ENCODE measurements at places on chromosomes 1 and 21. TPM values are rescaled to one million over a fixed set of nuclear protein-coding genes. Genes with fewer than 3 reads are reported as not detected.

DNA sequence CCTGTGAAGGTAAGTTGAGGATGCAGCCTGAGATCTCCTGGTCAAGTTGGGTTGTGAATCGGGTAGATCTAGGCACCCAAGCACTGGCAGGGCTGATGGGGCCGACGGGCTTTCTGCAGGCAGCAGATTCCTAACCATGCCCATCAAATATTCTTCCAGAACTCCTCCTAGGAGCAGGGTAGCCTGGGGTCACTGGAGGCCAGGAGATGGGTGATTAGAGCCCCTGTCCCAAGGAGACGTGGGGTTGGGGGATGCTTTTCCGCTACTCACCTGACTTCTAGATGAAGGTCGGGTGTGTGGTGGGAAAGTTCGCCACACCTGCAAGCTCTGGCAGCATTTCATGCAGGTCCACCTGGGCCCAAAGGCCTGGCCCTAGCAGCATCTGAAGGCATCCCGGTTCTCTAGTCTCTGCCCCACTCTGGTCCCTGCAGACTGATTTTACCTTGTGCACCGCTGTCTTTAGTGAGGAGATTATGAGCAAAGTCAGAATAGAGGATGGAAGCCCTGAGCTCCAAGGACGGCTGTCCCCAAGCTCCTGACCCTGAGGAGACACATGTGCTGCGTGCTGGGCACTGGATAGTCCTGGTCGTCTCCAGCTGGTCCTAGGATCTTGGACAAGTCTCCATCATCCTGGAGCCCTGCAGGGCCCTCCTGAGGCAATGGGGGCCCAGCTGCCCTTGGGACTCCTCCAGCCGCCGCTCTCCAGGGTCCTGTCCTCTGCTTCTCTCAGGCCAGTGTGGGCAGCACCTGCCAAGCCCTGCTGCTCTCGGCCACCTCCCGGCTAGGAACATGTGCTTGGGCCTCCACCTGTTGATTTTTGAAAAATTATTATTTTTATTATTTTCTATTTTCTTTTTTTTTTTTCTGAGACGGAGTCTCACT lies 21.8 kb upstream of the C2CD2 start:
- H3K27me3 ChIP-seq: no peaks in the 10 kb centered on the region
- no peaks in the 10 kb centered on the region for H3K36me3 ChIP-seq
- no peak overlapping the region for H3K27ac ChIP-seq
- DNase-seq: no peak

- H3K4me1 ChIP-seq: peaks cover 12% of the 10 kb centered on the region
- DNase-seq: peak; percentile 45
- no peaks in the 10 kb centered on the region for H3K36me3 ChIP-seq
- H3K4me3 ChIP-seq: peak overlapping the region; percentile 79
- H3K27me3 ChIP-seq: no peaks in the 10 kb centered on the region
Observed at GRCh38 chr1:207962716-207963426, 51.9 kb upstream of the CD34 start.

DNA sequence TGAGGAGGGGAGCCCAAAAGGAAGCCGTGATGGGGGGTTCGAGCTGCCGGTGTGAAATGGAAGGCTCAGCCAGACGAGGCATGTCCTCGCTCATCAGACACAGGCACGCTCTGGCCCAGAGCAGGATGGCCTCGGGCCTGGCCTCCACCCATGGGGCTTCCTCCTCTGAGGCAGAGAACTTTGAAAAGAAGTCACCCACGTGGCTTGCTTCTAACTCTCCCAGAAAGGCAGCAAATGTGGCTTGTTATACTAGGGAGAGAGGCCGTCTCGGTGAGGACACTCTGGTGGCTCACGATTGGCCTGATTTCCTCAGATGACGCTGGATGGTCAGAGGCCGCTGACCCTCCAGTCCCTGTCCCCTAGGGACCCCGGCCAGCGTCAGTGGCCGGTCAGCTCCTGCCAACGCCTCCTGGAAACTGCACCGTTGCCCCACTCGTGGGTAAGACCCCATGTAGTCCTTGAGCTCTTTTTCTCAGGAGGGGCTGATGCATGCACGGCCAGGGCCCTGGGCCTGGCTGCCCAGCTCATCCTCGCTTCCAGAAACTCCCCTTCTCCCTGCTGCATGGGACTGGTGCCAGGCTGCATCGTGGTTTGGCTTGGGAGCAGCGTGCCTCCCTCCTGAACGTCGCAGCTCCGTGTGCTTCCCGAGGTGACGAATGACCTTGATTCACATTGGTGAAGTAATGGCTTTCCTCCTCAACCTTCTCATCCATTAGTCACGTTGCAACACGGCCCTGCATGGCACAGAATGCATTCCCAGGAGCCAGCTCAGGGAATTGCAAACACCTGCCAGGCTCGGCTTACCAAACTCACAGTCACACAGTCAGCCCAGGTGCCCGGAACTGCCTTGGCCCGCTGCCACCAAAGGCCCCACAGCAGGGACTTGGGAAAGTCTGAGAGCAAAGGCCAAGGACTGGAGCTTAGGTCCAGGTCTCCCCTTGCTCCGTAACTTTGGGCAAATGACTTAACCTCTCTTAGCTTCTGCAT lies 58.8 kb downstream of the TOMM20 start:
- H3K36me3 ChIP-seq: no peaks in the 10 kb centered on the region
- DNase-seq: no peak
- peaks cover 9% of the 10 kb centered on the region for H3K4me1 ChIP-seq
- no peak overlapping the region for H3K27ac ChIP-seq
- no peak overlapping the region for H3K4me3 ChIP-seq

- H3K27ac ChIP-seq: no peak overlapping the region
- DNase-seq: no peak
- no peaks in the 10 kb centered on the region for H3K27me3 ChIP-seq
Observed at GRCh38 chr1:178102218-178102617, 8.3 kb downstream of the RASAL2 start.

- H3K27ac ChIP-seq: no peak overlapping the region
- no peaks in the 10 kb centered on the region for H3K4me1 ChIP-seq
- no peak overlapping the region for H3K4me3 ChIP-seq
- no peaks in the 10 kb centered on the region for H3K36me3 ChIP-seq
- H3K27me3 ChIP-seq: no peaks in the 10 kb centered on the region
- no peak for DNase-seq
Observed at GRCh38 chr1:196545222-196545621, 63.0 kb downstream of the KCNT2 start.

- H3K36me3 ChIP-seq: no peaks in the 10 kb centered on the region
- H3K27me3 ChIP-seq: no peaks in the 10 kb centered on the region
- DNase-seq: no peak
- no peak overlapping the region for H3K4me3 ChIP-seq
- no peak overlapping the region for H3K27ac ChIP-seq
Observed at GRCh38 chr1:26094677-26095383, 16.8 kb upstream of the PDIK1L start.

TMEM81 gene
- 1.7 TPM for total RNA-seq

CFHR3 gene
- total RNA-seq: not detected

Data from Karpas-422 (cell line).